Stimulated activated CD4-positive, alpha-beta T cell treated with anti-CD3 and anti-CD28 coated beads, Interleukin-1b, Interleukin-23, amount 100 ng/mL, for 48 hours (primary cell): ENCODE measurements at places on chromosomes 16 and 17.
A peak's percentile ranks its signal among the peaks of the same experiment; 100 is the strongest.

- no peak for DNase-seq
Measured at GRCh38 chr16:1909561-1910231, 8.5 kb downstream of the HS3ST6 start.

GRCh38 chr17:28227316-28228108, 91.5 kb upstream of the TMEM97 start:
- DNase-seq = peak; percentile 30

DNA sequence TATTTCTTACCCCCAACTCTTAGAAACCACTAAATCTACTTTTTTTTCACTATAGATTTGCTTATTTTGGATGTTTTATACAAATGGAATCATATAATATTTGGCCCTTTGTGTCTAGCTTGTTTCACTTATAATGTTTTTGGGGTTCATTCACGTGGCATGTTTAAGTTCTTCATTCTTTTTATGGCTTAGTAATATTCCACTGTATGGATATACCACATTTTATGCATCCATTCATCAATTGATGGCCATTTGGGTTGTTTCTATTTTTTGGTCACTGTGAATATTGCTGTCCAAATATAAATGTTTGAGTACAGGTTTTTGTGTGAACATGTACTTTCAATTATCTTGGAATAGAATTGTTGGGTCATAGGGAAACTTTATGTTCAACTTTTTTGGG, 9.2 kb upstream of the NOS2 start:
- no peak for DNase-seq

- DNase-seq = no peak
Measured at GRCh38 chr16:25010542-25010941, 4.6 kb downstream of the ARHGAP17 start.

DNA sequence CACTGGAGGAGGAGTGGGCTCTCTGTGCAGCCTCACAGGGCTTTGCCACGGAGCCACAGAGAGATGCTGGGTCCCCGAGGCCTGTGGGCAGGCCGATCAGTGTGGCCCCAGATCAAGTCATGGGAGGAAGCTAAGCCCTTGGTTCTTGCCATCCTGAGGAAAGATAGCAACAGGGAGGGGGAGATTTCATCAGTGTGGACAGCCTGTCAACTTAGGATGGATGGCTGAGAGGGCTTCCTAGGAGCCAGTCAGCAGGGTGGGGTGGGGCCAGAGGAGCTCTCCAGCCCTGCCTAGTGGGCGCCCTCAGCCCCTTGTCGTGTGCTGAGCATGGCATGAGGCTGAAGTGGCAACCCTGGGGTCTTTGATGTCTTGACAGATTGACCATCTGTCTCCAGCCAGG, 3.9 kb downstream of the NXPH3 start:
- no peak for DNase-seq

- no peak for DNase-seq
Measured at GRCh38 chr17:64472564-64472963, 23.6 kb downstream of the MILR1 start.

GRCh38 chr17:82232322-82232820, 3.5 kb downstream of the SLC16A3 start:
- DNase-seq = no peak

DNA sequence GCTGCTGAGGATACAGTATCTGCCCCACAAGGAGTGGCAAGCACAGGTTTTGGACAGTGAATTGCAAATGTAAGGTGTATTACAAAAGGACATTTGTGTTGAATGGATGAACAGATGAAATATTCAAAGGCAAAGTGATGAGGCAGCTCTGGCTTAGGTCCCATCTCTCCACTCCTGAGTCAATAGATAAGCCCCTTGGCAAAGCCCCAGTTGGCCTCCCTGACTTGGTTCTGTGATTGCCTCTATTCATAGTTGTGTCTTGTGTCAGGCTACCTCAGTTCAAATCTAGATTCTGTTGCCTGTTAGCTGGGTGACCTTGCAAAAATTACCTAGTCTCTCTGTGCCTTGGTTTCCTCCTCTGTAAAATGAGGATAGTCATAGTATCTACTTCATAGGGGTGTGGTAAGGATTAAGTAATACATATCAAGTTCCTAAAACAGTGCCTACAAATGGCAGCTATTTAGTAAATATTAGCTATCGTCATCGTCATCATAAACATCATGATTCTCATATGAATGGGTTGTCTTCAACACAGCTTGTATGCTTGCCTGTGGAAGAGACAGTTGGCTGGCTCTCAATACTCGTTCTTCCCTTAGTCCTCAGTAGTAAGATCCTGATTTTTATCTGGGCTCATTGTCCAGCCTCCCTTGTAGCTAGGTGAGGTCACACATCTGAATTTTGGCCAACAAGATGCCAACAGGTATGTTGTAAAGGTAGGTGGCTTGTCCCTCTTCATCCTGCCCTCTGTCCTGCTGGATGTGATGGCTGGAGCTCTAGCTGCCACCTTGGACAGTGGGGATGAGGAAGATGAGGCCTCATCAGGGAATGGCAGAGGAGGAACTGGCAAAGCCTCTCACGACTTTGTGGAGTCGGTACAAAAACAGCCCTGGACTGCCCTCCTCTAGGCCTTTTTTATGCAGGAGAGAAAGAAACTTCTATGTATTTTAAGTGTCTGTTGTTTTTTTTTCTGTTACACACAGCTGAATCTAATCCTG, 2.1 kb upstream of the MFAP4 start:
- no peak for DNase-seq

GRCh38 chr17:56710986-56711385, 117.5 kb downstream of the NOG start:
- DNase-seq = no peak

DNA sequence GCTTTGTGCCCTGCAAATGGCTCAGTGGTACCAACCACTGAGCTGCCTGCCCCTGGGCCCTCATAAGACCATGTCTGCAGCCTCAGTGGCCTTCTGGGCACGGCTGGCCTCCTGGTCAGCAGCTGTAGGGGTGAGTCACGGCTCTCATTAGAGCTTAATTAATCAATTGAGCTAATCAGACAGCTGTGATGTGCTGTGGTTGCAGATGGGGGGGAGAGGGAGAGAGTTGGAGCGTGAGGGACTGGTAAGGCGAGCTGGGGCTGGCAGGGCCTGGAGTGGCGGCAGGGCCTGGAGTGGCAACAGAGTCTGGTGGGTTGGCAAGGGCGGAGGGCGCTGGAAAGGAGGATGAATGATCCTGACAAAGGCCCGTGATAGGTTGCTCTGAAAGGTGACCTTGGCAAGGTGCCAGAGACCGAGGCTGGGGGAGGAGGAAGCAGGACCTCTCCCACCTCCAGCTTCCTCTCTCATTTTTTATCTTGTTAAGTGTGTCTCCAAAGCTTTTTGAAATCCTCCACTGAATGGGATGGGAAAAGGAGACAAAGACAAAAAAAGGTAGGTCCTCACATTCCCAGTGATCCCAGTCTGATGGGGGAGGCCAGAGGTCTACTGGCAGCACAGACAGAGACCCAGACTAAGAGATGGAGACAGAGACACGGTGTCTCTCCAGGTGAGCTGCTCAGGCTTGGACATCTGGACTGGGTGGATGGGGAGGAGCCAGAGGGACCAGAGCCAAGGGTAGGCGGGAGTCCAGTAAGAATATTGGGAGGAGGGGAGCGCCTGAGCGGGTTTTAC, 41.6 kb downstream of the DCAKD start:
- no peak for DNase-seq

- no peak for DNase-seq
Measured at GRCh38 chr17:3046753-3047152, 16.7 kb downstream of the OR1D5 start.

- no peak for DNase-seq
Measured at GRCh38 chr16:53429221-53429943, 4.9 kb upstream of the RBL2 start.

GRCh38 chr16:8798174-8798527, 512 bp downstream of the PMM2 start:
- DNase-seq = peak; percentile 33

GRCh38 chr16:71311553-71312158, 22.5 kb upstream of the CMTR2 start:
- DNase-seq = peak; percentile 4

- DNase-seq = no peak
Measured at GRCh38 chr17:57077000-57077399, 8.0 kb upstream of the AKAP1 start.

DNA sequence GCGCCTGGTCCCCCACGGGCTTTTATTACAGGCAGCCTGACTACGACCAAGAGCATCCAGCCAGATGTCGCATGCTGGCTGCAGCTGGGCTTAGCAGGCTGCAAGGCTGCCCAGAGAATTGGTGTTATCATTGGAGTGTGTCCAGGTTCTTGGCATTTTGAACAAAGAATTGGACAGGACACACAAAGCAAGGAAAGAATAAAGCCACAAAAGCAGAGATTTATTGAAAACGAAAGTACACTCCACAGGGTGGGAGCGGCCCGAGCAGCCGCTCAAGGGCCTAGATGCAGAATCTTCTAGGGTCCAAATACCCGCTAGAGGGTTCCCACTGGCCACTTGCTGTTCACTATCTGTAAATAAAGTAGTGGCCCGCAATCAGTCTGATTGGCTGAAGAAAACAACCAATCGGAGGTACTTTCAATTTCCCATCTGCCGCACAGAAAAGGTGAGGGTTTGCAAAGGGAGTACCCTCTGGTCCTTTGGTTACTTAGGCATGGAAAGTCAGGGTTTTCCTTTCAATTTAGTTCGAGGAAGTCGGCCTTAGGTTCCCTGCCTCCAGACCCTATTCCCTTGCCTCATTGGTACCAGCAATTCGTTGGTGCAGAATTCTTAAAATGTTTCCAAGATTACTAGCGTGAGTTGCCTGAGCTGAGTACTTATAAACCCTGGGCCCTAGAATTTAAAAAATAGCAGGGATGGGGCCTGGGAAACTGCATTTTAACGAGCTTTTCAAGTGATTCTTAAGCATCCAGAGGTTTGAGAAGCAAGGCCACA, 38.5 kb upstream of the CNEP1R1 start:
- no peak for DNase-seq

DNA sequence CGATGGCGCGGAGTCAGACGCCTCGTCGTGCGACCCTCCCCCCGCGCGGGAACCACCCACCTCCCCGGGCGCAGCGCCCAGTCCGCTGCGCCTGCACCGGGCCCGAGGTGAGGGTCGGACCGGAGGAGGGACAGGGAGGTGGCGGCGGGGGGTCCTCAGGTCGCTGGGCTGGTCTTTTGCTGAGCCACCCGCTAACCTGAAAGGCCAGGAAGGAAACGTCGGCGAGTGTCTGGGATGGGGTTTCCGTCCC, 4.9 kb downstream of the TBX2 start:
- no peak for DNase-seq

DNA sequence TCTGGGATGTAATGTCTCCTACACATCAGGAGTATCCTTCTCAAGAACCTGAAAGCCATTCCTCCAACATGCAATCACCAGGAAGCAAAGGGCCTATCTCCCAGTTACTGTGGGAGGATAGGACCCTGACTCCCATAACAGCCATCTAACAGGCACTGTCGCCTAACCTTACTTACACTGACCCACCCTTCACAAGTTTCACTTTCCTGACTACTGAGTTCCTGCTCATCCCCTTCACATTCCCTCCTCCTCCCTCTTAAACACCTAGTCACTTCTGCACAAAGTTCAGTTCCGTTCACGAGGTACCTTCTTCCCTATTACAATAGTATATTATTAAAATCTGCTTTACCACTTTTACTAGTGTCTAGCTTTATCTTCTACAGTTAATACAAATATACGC, 1.3 kb downstream of the C17orf67 start:
- DNase-seq = no peak

DNA sequence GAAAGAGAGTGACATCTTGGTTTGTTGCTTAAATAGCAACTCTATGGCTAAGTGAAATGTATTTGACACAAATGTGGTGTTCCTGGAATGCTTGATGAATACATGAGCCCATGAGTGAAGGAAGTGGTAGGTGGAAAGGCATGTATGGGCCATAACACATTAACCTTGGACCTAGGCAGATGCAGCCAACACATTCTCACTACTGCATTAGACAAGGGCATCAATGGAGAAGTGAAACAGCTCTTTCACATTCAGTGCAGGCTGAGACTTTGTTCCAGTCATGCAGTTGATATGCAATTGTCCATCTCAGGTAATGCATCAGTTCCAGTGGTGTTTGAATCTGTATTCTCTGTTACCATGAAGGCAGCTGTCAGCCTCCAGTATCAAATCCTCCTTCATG, 133.6 kb downstream of the HS3ST3B1 start:
- DNase-seq = no peak

- no peak for DNase-seq
Measured at GRCh38 chr16:65281586-65281985, 159.7 kb upstream of the CDH11 start.

GRCh38 chr17:3990386-3991127, 26.3 kb upstream of the ATP2A3 start:
- DNase-seq = no peak

GRCh38 chr17:33049781-33050414, 58.3 kb downstream of the SPACA3 start:
- DNase-seq = peak; percentile 35

DNA sequence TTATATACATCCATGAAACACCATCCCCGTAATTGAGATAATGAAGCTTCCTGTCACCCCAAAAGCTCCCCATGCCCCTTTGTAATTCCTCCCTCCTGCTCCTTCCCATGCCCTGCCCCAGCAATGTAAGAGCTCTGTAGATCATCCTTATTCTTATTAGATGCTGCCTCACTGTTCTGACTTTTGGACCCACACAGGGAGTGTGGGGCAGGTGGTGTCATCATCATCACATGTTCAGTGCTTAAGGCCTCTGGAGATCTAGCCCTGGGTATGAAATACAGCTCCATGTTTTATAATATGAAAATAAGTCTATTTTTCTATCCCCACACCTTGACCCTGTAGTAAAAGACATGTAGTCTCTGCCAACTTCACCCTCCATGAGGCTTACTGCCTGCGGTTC, 1.9 kb downstream of the XAF1 start:
- no peak for DNase-seq

DNA sequence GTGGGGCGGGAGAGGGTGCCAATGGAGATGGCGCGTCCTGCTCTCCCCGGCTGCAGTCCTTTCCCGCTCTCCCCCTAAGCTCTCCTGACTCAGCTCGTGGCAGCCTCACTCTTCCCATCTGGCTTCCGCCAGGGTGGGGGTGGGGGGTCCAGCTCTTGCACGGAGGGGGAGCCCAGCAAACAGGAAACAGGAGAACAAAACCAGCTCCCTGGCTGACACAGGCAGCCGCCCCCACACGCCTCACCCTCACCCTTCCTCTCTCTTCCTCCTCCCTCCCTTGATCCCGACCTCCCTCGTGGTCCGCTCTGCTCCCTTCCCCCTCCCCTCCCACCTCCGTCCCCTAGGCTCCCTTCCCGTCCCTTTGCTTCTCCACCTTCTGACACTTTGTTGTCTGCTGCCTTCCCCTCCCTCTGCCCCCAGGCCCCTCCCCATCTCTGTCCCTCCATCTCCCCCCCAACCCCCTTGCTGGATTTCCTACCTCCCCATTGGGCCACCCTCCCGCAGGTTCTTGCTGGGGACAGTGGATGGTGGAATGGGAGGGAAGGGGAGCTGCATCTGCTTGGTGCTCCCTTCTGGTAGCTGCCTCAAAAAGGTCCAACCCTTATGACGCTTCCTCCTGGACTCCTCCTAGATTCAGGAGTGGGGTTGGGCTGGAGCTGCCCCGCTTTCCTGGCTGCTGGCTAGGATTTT, 23.7 kb downstream of the ARHGAP23 start:
- no peak for DNase-seq

DNA sequence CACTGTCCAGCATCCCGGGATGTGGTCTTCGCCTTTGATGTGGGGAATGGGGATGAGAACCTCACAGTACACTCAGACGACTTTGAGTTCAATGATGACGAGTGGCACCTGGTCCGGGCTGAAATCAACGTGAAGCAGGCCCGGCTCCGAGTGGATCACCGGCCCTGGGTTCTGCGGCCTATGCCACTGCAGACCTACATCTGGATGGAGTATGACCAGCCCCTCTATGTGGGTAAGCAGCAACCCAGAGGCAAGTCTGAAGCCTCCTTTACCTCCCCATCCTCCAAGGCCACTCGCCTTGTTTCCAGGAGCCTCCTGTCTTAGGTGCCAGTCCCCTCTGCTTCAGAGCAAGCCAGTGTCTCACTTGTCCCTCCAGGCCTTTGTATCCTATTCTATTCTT, 10.2 kb downstream of the CNTNAP1 start:
- DNase-seq = no peak
